CD8-positive, alpha-beta memory T cell (primary cell): ENCODE measurements at places on chromosomes 2 and 18. TPM values are rescaled to one million over a fixed set of nuclear protein-coding genes. Genes with fewer than 3 reads are reported as not detected.

DNA sequence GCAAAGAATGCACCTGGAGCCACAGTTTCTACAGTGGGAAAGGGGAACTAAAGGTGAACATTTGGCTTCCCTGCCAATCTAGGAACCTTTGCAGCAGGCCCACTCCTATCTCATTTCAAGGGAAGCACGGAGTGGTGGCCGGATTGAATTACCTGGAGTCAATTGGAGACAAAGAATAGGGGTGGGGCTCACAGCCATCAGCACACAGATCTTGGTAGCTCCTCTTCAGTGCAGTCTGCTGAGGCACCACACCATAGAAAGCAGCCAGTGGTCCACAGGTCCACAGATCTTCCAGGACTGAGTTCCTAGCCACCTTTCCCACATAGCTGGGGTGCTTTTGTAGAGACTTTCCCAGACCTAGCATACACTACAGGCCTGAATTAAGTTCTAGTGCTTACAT, 43.5 kb upstream of the NXPH2 start:
- no peaks in the 10 kb centered on the region for H3K4me1 ChIP-seq
- H3K27me3 ChIP-seq: no peaks in the 10 kb centered on the region
- no peak for DNase-seq
- no peak overlapping the region for H3K4me3 ChIP-seq

GRCh38 chr2:54855434-54855833, 132.0 kb downstream of the EML6 start:
- H3K4me1 ChIP-seq: no peaks in the 10 kb centered on the region
- no peak overlapping the region for H3K4me3 ChIP-seq
- no peak overlapping the region for H3K27ac ChIP-seq
- no peak for DNase-seq

Gene BARD1
- total RNA-seq: 20.0 TPM

- no peak overlapping the region for H3K27ac ChIP-seq
- peak overlapping the region; percentile 66 for H3K4me3 ChIP-seq
- H3K36me3 ChIP-seq: no peaks in the 10 kb centered on the region
- peaks cover 15% of the 10 kb centered on the region for H3K4me1 ChIP-seq
These were observed 1.0 kb downstream of the IRS1 start for GRCh38 chr2:226798422-226799210.

Gene NABP1
- 48.2 TPM for total RNA-seq

DNA sequence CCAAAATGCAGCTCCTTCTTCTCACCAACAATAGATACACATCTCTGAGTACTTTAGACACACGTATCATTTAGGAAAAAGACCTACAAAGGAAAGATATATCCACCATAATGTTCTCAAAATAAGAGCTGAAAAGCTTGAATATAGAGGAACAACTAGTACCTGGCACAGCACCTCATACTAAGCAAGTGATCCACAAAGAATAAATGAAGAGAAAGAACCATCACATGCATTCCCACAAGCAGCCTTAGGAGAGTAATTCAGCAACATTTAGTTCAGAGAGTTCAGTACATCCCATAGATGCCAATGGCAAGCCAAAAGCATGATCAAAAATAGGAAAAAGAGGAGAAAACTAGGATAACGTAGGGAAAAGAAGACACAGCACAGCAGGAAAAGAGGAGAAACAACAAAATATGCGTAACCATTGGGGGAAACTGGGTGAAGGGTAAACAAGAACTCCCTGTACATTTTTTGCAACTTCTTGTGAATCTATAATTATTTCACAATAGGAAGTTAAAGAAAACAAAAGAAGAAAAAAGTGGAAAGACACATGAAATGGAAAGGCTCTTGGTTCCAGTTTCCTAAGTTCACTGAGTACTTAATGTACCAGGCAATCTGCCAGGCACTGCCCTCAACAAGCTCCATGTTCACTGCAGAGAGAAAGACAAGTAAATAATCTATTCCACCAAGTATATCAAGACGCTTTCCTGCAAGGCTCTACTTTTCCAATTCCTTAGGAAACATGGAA, 22.3 kb downstream of the CLASP1 start:
- H3K27ac ChIP-seq: no peak overlapping the region
- H3K36me3 ChIP-seq: no peaks in the 10 kb centered on the region
- H3K4me3 ChIP-seq: no peak overlapping the region
- no peaks in the 10 kb centered on the region for H3K27me3 ChIP-seq
- DNase-seq: no peak

Gene ANKRD62
- total RNA-seq: not detected

- no peaks in the 10 kb centered on the region for H3K36me3 ChIP-seq
- H3K4me3 ChIP-seq: no peak overlapping the region
- DNase-seq: no peak
- no peaks in the 10 kb centered on the region for H3K27me3 ChIP-seq
These were observed 54.7 kb upstream of the HAAO start for GRCh38 chr2:42846932-42847595.

Gene LIMS1
- 59.4 TPM for total RNA-seq

- H3K4me3 ChIP-seq: no peak overlapping the region
- no peaks in the 10 kb centered on the region for H3K4me1 ChIP-seq
- no peak for DNase-seq
- no peaks in the 10 kb centered on the region for H3K36me3 ChIP-seq
- no peak overlapping the region for H3K27ac ChIP-seq
These were observed 447.7 kb downstream of the NRXN1 start for GRCh38 chr2:50584185-50584584.

GRCh38 chr2:186637497-186637800, 47.6 kb downstream of the ITGAV start:
- no peak overlapping the region for H3K27ac ChIP-seq
- H3K4me1 ChIP-seq: no peaks in the 10 kb centered on the region
- H3K4me3 ChIP-seq: no peak overlapping the region
- H3K36me3 ChIP-seq: no peaks in the 10 kb centered on the region
- DNase-seq: no peak

DNA sequence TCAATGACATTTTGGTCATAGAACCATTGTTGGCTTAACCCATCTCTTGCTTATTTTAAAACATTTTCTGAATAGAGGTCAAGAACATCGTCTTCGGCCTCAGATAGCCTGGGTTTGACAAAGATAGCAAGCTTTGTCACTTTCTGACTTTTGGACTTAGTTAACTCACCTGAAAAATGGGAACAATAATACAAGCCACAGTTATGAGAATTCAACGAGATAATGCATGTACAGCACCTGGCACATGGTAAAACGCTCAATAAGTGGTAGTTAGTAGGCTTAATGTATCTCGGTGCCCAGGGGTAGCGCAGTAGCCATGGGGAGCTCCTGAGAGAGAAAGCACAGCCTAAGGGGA, 446 bp upstream of the COPS7B start:
- peak overlapping the region; percentile 83 for H3K4me3 ChIP-seq
- peaks cover 8% of the 10 kb centered on the region for H3K36me3 ChIP-seq
- no peaks in the 10 kb centered on the region for H3K27me3 ChIP-seq
- DNase-seq: no peak
- H3K4me1 ChIP-seq: peaks cover 37% of the 10 kb centered on the region

Gene BMP10
- not detected for total RNA-seq

GRCh38 chr2:214019229-214019972, 391.5 kb upstream of the VWC2L start:
- no peaks in the 10 kb centered on the region for H3K36me3 ChIP-seq
- no peak overlapping the region for H3K27ac ChIP-seq
- no peak for DNase-seq
- H3K4me3 ChIP-seq: no peak overlapping the region
- no peaks in the 10 kb centered on the region for H3K27me3 ChIP-seq

DNA sequence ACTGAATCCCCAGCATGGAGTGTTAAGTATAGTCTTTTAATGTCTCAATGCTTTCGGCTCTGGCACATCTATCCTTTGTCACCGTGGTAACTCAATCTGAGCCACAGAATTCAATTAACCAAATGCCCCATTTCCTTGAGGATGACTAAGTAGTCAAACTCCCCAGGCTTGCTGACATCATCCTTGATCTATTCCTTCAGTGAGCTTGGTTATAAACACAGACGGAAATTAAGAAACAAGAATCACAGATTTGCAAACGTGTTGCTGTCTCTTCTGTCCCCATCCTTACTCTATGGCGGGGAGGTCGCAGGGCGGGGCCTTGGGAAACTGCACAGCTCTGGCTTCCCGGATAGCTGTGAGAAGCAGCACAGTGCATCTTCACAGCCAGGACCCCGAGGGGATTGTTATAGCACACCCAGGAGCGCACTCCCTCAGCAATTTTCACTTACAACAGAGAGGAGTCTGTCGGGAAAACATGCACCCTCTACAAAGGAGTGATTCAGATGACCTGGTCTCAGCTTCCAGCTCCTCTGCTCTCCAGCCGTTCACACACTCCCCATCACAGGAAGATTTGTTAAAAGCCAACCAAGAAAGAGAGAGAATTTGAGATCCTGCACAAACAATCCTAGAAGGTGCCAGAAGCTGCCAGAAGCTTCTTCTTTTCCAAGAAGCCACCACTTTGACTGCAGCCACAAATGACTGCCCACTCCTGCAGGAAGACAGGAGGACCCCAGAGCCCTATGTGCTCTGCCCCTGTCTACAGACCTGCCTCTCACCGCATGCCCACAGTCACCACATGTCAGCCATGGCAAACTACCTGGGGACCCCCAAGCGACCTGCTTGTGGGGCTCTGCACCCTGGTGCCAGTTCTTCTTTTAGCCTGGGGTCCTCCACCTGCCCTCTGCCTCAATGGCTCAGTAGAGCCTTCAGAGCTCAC, 44.9 kb upstream of the YWHAQ start:
- no peak for DNase-seq
- peaks cover 7% of the 10 kb centered on the region for H3K4me1 ChIP-seq
- H3K36me3 ChIP-seq: no peaks in the 10 kb centered on the region
- H3K27me3 ChIP-seq: no peaks in the 10 kb centered on the region
- H3K27ac ChIP-seq: no peak overlapping the region

Gene ACTG2
- total RNA-seq: not detected

- no peaks in the 10 kb centered on the region for H3K4me1 ChIP-seq
- H3K36me3 ChIP-seq: no peaks in the 10 kb centered on the region
- no peak for DNase-seq
- no peaks in the 10 kb centered on the region for H3K27me3 ChIP-seq
- H3K4me3 ChIP-seq: no peak overlapping the region
These were observed 258.9 kb upstream of the FBXO11 start for GRCh38 chr2:48165070-48165753.

GRCh38 chr2:148666555-148666954, 22.0 kb downstream of the EPC2 start:
- H3K27me3 ChIP-seq: no peaks in the 10 kb centered on the region
- H3K4me1 ChIP-seq: peaks cover 47% of the 10 kb centered on the region
- no peak for DNase-seq
- no peaks in the 10 kb centered on the region for H3K36me3 ChIP-seq
- no peak overlapping the region for H3K4me3 ChIP-seq

Gene GPC1
- 2.4 TPM for total RNA-seq

DNA sequence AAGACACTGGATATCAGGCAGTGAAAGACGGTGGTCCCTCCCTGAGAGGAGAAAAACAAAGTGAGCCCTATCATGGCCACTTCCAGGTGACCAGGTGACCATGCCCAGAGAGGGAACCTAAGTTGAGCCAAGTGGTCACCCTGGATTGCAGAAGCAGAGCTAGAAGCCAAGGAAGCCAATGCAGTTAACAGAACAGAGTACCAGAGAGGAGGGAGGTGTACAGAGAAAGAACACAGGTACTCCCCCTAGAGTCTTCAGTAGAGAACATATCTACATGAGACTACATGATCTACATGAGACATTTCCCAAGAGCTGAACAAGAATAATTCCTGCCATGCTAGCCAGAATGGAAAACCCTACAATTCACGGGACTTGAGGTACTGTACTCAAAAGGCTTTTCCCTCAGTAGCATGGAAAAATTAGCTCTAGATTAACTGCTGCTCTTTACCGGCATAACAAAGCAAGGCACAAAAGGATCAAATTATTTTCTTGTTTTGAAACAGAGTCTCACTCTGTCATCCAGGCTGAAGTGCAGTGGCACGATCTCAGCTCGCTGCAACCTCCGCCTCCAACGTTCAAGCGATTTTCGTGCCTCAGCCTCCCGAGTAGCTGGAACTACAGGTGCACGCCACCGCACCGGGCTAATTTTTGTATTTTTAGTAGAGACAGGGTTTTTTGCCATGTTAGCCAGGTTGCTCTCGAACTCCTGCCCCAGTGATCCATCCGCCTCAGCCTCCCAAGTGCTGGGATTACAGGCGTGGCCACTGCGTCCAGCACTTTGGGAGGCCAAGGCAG, 23.5 kb downstream of the ROCK2 start:
- H3K27me3 ChIP-seq: no peaks in the 10 kb centered on the region
- no peak overlapping the region for H3K27ac ChIP-seq
- no peaks in the 10 kb centered on the region for H3K36me3 ChIP-seq
- no peaks in the 10 kb centered on the region for H3K4me1 ChIP-seq
- H3K4me3 ChIP-seq: no peak overlapping the region
- no peak for DNase-seq

- H3K4me1 ChIP-seq: no peaks in the 10 kb centered on the region
- peaks cover 8% of the 10 kb centered on the region for H3K27me3 ChIP-seq
- no peaks in the 10 kb centered on the region for H3K36me3 ChIP-seq
These were observed 14.3 kb upstream of the PRSS56 start for GRCh38 chr2:232505856-232506255.

Gene ALPG
- total RNA-seq: not detected

Gene TMEM18
- total RNA-seq: 23.3 TPM

Gene TAF1B
- 24.3 TPM for total RNA-seq

Gene GKN2
- not detected for total RNA-seq

Gene FAP
- not detected for total RNA-seq

Gene UGT1A3
- total RNA-seq: not detected

Gene HOXD13
- not detected for total RNA-seq

DNA sequence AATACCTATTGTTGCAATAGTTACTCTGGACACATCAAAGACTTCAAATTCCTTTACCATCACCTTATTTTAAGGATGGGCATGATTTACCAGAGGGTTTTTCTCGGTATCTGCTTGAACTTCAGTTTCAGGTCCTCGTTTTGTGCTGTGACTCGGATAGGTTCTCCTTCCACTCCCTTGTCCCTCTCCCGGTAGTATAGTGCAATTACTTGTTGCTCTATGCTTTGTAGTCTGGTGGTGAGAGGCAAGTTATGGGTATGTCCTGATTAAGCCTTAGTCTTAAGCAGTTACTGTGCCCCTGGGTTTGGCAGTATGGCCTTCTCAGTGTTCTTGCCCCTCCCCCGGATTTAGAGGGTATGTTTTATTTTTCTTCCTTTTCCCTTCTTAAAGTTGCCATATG, 96.6 kb downstream of the RHBDD1 start:
- no peaks in the 10 kb centered on the region for H3K27me3 ChIP-seq
- no peak for DNase-seq
- no peak overlapping the region for H3K27ac ChIP-seq
- no peaks in the 10 kb centered on the region for H3K4me1 ChIP-seq

- H3K27me3 ChIP-seq: no peaks in the 10 kb centered on the region
- no peak overlapping the region for H3K4me3 ChIP-seq
- no peaks in the 10 kb centered on the region for H3K36me3 ChIP-seq
These were observed 51.8 kb upstream of the RAB27B start for GRCh38 chr18:54776282-54776977.

Gene PTPRM
- 3.9 TPM for total RNA-seq
